Lung (tissue), 17 donors: ENCODE measurements at places on chromosomes 4 and X.

DNA sequence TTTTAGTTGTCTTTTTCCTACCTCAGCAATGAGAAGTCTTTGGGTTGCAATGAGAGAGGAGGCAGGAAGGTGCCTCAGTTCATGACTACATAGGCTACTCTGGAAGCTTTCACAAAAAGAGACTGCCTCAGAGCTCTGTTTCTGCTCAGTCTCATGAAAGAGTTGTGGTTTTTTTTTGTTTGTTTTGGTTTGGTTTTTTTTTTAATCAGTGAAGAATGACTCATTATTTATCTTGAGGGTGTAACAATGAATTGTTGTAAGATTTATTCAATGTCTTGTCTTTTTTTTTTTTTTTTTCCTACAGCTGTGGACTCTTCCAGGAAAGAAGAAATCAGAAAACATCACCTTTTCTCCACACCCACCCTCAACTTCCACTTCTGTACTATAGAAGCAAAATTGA lies 67.5 kb upstream of the CXCL13 start:
- no peak for DNase-seq

DNA sequence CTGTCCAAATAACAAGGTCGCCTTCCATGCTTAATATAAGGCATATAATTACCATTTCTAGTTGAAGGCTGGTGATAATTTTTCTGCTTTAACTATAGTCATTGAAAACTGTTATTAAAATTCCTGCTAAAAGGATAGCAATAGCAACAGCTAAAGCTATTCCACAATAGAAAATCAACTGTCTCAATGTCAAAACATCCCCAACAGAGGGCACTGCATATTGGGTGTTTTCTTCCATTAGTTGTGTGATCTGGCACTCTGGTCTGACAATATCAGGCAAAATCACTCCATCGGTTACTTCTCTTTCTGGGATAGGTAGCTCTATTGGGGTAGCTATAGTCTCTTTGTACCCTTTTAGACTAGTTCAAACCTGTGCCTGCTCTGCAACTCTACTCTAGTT lies 53.5 kb downstream of the TMPRSS11F start:
- no peak for DNase-seq

DNA sequence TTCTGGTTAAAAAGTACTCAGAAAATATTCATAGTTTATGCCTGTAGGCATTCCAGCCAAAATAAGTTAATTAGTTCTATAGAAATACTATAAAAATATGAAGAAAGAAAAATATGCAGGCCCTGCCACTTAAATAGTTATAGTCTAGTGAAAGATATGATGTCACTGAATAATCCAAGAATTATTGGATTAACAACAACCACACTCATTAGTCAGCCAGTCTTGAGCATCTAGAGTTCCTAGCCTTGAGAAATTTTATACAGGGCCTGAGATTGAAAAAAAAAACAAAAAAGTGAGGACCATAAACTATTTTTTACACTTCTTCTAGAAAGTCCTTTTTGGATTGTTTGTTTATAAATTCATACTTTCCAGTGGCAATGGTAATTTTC lies 823.0 kb downstream of the FAT4 start:
- no peak for DNase-seq

- DNase-seq = no peak
These were observed 848.8 kb upstream of the AADAT start for GRCh38 chr4:170938588-170938987.

DNA sequence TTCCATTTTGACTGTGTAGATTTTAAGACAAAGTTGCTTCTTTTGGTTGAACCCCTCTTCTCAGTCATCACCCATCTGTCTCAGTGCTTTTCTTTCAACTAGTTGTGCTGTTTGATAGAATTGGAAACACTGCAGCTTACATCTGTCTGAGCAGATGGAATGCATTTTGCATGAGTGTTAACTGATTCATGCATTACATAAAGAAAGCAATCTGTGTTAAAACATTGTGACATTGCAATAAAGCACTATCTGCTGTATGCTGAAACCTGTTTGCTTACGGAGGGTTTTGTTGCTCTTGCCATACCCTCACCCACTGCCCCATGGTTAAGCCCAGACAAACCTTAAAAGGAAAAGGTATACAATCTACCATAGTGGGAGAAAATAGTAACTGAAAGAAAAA lies 47.4 kb downstream of the NRK start:
- DNase-seq = no peak

GRCh38 chr4:52640808-52641565 lies 18.1 kb downstream of the USP46 start:
- DNase-seq = peak; percentile 36

DNA sequence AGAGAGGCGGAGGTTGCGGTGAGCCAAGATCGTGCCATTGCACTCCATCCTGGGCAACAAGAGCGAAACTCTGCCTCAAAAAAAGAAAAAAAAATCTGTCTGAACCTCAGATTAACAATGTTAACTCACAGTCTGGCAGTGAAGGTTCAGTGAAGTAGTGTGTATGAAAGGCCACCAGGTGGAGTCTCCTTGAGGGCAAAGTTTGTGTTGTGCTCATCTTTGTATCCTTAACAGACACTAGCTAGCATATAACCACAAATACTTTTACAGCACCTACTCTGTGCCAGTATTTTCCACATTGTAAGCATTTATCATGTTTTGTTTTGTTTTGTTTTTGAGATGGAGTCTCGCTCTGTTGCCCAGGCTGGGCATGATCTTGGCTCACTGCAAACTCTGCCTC lies 46.0 kb upstream of the MGST2 start:
- DNase-seq = no peak

DNA sequence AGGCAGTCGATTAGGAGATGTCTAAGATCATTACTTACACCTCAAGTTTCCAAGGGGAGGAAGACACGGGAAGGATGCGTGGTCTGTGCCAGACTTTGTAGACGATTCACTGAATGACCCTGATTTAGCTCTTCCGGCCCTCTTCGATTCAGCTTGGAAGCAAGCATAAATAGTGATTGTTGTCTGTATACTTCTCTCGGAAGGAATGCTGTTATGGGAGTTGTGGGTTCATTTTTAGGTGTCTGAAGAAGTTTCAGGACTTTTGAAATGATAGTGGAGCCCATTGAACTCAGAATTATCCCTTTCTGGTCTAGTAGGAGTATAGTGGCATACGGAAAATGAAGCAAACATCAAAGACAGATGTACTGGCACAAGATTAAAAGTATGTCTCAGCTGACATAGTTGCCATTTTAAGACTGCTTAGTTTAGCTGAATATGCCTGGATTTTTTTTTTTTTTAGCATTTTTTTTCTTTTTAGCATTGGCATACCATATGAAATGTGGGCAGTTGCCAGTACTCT lies 1.0 kb upstream of the ANKRD17 start:
- no peak for DNase-seq

DNA sequence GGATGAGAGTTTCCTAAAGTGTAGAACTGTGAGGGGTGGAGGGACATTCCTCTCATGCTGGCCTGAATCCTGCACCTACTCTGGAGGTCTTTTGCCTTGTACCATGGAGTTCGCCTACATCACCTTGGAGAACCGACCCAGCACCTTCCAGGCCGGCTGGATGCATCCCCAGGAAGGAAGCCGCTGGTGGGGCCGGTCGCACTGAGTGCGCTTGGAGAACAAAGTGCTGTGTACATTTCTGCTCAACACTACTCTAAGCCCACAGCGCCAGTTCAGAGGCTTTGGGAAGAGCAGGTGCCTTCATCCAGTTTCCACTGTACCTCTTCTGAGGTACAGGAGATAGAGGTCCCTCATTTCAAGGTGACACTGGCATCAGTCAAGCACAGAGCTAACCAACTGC lies 15.4 kb upstream of the IRF2 start:
- DNase-seq = no peak

- DNase-seq = no peak
These were observed 218.7 kb upstream of the BCOR start for GRCh38 chrX:40316502-40316901.

DNA sequence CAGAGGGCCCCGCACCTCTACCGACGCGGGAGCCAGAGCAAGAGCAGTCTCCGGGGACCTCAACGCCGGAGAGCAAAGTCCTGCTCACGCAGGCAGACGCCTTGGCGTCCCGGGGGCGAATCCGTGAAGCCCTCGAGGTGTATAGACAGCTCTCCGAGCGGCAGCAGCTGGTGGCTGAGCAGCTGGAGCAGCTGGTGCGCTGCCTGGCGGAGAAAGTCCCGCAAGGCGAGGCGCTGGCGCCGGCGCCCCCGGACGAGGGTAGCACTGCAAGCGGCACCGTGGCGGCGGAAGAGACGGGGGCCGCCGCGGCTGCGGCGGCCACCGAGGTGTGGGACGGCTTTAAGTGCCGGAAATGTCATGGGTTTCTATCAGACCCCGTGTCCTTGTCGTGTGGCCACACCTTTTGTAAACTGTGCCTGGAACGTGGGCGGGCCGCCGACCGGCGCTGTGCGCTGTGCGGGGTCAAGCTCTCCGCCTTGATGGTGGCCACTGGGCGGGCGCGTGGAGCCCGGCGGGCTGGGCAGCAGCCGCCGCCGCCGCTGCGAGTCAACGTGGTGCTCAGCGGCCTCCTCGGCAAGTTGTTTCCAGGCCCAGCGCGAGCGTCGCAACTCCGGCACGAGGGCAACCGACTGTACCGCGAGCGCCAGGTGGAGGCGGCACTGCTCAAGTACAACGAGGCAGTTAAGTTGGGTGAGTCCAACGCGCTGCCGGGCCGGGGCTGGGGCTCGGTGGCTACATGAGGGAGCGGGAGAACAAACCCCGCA lies 672 bp downstream of the LONRF3 start:
- peak; percentile 24 for DNase-seq

GRCh38 chr4:6728320-6729029 lies 12.5 kb downstream of the BLOC1S4 start:
- no peak for DNase-seq

- no peak for DNase-seq
These were observed 115.1 kb upstream of the MXRA5 start for GRCh38 chrX:3461397-3462165.

- DNase-seq = no peak
These were observed 10.6 kb upstream of the GUCY1A1 start for GRCh38 chr4:155656025-155656424.

DNA sequence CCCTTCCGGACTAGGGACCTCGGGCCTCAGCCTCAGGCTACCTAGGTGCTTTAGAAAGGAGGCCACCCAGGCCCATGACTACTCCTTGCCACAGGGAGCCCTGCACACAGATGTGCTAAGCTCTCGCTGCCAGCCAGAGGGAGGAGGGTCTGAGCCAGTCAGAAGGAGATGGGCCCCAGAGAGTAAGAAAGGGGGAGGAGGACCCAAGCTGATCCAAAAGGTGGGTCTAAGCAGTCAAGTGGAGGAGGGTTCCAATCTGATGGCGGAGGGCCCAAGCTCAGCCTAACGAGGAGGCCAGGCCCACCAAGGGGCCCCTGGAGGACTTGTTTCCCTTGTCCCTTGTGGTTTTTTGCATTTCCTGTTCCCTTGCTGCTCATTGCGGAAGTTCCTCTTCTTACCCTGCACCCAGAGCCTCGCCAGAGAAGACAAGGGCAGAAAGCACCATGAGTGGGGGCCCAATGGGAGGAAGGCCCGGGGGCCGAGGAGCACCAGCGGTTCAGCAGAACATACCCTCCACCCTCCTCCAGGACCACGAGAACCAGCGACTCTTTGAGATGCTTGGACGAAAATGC lies at the start of gene WAS:
Gene WAS (plus strand): TSS at position 389 of the 572 bp plus-strand sequence. CDS start 55 bp downstream, at position 444.
- DNase-seq = no peak

DNA sequence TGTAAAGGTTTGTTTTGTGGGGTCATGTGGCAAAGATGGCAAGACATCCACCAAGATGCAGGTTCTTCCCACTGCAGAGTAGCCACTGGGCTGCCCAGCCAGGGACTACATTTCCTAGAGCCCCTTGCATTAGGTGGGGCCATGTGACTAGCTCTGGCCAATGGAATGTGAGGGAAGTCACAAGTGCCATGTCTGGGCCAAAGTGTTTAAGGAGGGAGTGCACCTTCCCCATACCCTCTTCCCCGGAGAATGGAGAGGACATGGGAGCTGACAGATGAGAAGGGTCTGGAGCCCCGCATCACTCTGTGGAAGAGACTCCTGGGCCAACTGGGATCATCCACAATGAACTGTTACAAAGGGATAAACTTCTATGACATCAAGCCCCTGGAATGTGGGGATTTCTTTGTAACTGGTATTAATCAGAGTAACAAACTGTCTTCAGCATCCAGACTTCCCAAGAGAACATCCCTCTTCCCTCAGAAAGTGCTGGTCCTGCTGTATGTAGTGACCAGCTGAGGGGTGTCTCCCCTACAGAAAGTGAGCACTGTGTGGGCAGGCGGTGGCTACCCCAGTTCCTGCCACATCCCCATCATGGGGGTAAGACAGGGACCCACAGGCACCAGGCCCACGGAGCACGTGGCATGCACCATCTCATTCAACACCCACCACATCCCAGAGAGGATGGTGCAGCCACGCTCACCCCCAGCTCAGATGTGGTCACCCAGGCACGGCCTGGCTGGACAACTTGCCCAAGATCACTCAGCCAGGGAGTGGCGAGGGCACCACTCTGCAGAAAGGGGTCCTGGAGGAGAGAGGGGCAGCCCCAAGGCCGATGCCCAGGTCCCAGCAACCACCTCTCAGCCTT lies 10.9 kb downstream of the PPP2R2C start:
- no peak for DNase-seq

- peak; percentile 90 for DNase-seq
These were observed 10.3 kb downstream of the RTL5 start for GRCh38 chrX:72121383-72121782.

- no peak for DNase-seq
These were observed 9.1 kb downstream of the QDPR start for GRCh38 chr4:17502756-17503155.

GRCh38 chrX:71466979-71467523 lies 65.9 kb upstream of the OGT start:
- no peak for DNase-seq

DNA sequence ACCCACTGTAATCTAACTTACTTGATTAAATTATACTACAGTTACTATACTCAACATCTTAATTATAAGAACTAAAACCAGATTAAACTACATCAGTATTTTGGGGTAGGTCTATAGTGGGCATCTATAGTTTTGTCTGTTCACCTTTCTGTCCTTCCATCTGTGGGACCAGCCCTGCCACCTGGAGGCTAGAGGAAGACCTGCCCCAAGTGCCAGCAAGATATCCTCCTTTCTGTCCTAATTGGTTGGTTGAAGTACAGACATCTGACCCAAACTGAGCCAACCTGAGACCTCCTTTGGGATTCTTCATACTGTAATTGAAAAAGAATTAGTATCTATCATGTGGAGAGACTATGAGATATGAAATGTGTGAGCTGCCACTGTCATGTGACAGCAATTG lies 172.2 kb upstream of the TLL1 start:
- no peak for DNase-seq

GRCh38 chr4:130110770-130111169 lies 1014.8 kb downstream of the C4orf33 start:
- DNase-seq = no peak

DNA sequence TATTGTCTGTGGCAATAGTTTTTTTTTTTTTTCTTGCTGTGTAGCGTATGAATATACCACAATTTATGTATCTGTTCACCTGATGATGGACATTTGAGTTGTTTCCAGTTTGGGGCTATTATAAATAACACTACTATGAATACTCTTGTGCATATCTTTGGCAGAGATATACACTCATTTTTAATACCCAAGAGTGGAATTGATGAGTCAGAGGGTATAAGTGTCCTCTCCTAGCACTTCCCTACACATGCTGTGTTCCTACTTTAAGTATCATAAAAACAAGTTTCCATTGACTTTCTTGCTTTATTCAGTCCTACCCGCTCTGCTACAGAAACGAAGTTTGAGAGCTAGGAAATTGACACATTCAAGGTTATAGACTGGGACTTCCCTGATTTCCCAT lies 39.8 kb downstream of the XIAP start:
- DNase-seq = no peak
